Panc1 (cell line): ENCODE measurements at places on chromosomes 6 and 20.

DNA sequence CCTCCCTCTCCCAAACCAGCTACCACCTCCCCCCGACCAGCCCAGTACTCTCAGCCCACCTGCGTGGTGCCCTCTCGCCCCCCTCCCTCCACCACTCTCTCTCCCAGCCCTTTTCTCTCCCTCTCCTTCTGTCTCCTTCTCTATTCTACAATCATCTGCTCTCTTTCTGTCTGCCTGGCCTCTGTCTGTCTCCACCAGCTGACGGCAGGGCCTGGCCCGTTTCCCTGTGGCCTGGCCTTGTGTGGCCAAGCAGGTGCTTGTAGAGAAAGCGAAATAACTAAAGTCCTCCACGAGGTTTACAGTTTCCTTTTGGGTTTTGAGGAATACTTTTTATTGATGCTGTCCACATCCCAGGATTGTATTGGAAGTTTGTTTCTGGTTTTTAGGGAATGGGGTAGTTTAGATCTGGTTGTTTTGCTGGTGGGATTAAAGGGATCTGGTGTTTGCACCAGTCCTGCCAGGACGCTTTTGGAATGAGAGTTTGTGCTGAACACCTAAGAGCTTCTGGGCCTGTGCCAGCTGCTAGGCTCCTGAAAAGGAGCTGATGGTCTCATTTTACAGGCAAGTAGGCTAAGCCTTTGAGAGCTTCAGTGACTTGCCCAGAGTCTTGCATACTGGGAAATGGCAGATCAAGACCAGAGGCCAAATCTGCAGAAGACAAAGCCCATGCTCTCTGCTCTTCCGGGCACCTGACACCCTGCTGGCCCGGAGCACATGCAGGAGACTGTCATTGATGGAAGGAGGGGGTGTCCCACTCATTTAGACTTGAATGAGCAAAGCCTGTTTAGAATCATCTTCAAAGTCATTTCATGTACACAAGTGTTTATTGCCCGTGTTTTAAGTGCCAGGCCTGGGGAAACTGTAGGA, 161.7 kb downstream of the SYCP2 start:
- DNase-seq, result no peak

- no peak for DNase-seq
These were observed 107.0 kb downstream of the JARID2 start for GRCh38 chr6:15352845-15353244.

DNA sequence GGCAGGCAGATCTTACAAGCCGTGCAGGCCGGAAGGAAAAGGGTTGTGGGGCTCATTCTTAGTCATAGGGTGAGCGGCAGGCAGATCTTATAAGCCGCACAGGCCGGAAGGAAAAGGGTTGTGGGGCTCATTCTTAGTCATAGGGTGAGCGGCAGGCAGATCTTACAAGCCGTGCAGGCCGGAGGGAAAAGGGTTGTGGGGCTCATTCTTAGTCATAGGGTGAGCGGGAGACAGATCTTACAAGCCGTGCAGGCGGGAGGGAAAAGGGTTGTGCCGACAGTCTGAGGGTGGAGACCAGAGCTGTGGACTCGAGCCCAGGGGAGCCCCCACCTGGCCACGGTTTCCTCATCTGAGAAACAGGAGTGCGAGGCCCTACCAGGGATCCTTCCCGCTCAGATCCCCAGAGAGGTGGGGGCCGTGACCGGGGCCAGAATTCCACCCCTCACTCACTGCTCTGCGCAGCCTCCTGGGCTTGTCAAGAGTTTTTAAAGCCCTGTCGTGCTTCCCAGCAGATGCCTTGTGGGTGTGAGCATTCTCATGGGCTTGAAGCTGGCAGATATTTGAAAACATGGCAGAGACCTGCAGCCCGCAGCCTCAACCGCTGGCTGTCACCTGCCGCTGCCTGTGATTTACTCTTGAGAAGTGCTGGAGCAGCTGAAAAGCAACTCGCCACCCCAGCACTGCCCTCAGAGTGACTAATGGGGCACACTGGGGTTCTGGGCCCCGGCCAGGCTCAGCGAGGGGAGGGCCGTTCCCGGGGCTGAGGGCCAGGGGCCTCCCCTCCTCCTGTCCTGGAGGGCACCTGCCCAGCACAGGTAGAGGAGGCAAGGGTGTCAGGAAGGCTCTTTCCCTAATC, 31.9 kb downstream of the NTSR1 start:
- DNase-seq, result peak; percentile 78

GRCh38 chr20:55540486-55540885, 464.8 kb downstream of the CBLN4 start:
- no peak for DNase-seq

- DNase-seq, result no peak
These were observed 225.3 kb downstream of the KHDC1L start for GRCh38 chr6:72999995-73000394.

DNA sequence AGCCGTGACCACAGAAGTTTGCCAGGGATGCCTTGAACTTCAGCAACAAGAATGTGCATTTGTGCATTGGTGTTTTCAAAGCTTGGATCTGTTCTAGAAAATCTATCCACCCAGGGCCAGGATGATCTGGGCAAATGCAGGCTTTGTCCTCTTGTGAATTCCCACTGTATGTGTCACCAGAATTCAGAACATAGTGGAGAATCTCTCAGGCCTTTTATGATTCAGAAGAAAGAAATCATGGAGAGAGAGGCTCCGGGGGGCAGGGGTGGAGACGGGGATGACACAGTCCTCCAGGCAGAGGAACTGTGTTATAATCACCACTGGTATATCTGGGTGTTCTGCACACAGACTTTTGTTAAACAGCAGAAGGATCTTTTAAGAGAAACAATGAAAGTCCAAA, 304.1 kb downstream of the CDH4 start:
- DNase-seq, result no peak

DNA sequence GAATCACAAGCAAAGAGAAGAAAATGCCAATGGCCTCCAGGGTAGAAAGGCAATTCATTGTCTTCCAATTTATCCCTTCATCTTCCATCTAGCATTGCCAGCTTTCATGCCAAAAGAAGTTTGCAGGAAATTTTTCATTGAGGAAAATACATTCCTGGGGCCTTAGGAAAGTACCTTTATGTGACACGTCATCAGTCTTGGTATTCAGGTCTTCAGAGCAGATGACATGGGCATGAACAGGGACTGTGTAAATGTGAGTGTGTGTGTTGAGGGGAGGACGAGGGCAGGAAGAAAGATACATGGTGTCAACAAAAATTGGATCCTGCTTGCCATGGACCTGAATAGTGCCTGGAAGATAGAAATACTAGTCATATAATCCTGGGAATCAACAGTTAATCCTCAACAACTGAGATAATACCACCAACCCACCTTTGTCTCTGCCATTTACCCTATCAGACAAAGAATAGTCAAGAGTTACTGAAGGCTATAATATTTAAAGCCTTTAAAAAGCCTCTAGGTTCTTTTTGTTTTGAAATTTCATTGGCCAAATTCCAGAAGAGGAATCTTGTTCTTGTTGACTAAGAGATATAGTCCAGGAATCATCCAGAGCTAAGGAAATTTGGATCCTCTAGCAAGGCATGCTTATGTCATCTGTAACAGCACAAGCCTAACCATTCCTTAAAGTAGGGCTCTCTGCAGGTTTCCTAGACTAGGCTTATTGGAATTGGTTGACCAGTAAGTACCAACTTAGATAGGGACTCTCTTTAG, 405.8 kb upstream of the SASH1 start:
- no peak for DNase-seq

GRCh38 chr6:107630348-107630977, 140.5 kb downstream of the SOBP start:
- no peak for DNase-seq

- DNase-seq, result no peak
These were observed 287.1 kb downstream of the GMDS start for GRCh38 chr6:1958257-1958656.

- DNase-seq, result peak; percentile 25
These were observed 150.8 kb downstream of the PRL start for GRCh38 chr6:22145823-22146677.

DNA sequence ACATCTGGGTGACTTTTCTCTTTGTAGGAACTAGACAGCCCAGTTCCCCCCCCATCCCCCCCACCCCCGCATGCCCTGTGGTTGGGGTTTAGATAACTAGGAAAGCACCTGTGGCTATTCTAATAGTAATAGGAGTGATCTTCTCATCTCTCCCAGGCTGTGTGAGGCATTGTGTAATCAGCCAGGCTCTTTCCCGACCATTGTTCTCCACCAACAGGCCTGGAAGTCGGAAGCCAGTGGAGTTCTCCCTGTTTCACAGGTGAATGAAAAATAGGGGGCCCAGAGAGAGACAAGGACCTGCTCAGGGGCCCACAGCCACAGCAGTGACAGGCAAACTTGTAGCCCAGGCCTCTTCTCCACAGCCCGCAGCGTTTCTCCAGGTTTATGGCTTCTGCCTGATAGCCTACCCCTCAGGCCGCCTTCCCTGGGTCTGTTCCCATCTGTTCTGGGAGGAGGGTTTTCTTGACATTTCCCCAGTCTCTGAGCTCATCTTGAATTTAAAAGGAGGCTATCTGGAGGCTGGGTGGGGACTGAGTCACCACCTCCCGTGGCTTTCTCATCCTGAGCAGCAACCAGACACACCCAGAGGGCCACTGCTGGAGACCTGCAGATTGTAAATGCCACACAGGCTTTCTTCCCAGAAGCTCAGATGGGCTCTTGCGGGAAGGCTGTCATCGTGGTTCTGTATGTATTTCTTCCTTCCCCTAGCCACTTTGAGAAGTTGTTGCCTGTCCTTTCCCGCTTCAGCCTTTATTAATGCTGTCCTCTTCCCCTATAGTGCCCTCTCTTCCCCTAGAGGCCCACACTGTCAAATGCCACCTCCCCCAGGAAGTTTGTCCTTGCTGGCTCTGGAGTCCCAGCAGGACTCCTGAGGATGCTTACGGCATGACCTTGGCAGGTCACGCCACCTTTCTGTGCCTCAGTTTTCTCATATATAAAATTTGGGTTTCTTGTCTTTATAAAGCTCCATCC, 75.9 kb upstream of the MYL9 start:
- DNase-seq, result peak; percentile 63

- peak; percentile 38 for DNase-seq
These were observed 39.4 kb upstream of the KCNK16 start for GRCh38 chr6:39361657-39362486.

DNA sequence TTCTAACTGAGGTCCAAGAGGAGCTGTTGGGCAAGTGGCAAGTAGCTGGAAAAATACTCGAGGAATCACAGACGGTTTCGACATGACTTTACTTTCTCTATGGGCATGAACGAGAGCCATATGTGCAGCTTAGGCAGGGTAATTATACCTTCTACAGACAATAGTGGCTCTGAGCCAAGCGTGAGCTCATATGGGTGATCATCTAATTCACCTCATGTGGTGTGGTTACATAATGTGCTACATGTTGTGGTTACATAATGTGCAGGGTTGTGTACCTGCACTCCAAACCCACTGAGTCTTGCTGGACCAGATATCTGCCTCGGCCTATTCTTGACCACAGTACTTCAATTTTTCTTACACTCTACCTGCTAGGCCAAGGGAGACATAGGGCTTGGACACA, 771.7 kb upstream of the EYS start:
- DNase-seq, result no peak

DNA sequence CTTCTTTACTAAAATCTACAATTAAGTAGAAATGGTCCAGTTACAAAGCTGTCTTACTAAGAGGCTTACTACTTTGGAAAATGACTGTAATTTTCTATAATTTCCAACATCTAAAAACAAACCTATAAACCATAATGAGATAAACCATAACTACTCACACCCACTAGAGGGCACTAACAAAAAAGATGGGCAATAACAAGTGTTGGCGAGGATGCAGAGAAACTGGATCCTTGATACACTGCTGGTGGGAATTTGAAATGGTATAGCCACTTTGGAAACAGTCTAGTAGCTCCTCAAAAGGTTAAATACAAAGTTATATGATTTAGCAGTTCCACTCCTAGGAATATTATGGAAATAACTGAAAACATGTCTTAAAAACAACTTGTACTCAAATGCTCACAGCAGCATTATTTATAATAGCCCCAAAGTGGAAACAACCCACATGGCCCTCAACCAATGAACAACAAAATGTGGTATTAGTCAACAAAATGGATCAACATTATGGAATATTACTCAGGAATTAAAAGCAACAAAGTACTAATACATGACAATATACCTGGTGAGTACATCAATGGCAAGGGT, 50.6 kb downstream of the GJA10 start:
- no peak for DNase-seq

GRCh38 chr6:25403150-25403549, 124.0 kb downstream of the CARMIL1 start:
- DNase-seq, result no peak

DNA sequence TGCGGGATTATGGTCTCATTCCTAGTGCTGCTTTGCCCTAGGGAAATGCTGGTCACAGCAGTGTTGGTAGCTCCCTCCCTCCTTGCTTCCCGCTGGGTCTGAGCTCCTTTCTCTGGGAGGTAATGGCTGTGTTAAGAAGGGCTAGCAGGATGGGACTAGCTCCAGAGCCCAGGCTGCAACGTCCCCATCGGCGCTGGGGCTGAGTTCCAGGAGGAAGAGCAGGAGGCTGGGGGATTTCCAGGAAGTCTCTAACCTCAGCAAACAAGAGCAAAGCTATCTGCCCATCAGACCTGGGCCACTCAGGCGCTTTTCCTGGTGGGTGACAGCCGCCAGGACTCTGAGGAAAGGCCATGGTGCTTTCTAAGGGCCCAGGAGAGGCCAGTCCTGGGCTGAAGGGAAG, 174.2 kb downstream of the DLL1 start:
- DNase-seq, result no peak

GRCh38 chr6:25484900-25485299, 167.1 kb upstream of the SCGN start:
- DNase-seq, result no peak

DNA sequence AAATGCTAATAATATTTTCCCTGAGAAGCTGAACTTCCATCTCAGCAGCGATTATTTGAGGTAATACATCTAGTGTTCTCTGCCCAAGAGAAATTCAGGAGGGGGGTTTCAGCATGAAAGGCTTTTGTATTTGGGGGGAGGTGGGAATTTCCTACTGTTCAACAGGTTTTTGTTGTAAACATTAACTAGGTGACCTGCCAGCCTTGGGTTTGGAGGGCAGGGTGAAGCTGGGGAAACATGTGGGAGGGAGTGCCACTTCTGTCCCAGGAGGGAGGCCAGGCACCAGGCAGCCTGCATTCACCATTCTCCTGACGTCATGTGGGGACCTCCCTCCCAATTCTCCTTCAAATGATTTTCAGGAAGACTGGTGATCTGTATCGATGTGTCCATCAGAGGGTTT, 37.7 kb upstream of the PKHD1 start:
- no peak for DNase-seq

GRCh38 chr6:42176981-42177380, 3.8 kb downstream of the GUCA1A start:
- no peak for DNase-seq

DNA sequence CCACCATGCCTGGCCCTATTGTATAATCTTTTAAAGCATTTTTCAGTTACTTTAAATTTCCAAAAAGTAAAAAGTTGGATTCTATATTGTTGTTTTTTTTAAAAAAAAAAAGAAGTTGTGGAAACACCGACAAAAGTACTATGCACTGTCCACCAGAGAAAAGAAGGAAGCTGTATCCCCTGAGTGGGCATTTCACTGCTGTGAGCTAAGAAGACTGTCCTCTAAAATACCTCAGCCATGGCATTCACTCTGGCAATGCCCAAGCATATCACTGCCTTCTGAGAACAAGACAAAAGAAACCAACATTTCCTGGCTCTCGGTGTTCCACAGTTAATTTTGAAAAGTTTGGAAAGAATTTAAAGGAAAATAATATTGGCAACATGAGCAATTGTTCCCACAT, 117.8 kb downstream of the IPCEF1 start:
- DNase-seq, result no peak

GRCh38 chr20:59939879-59940128, 301 bp downstream of the PPP1R3D start:
- DNase-seq, result no peak

- DNase-seq, result no peak
These were observed 25.3 kb downstream of the MOCS1 start for GRCh38 chr6:39908838-39909583.

- DNase-seq, result no peak
These were observed 259.7 kb upstream of the CHD6 start for GRCh38 chr20:41877911-41878310.
